ENCODE measurements at places on chromosomes 11 and 22.

GRCh38 chr11:44906649-44907048, 44.0 kb downstream of the TP53I11 start:
- no peak for DNase-seq

- no peak for DNase-seq
Measured at GRCh38 chr11:47918370-47918690, 62.0 kb upstream of the PTPRJ start.

DNA sequence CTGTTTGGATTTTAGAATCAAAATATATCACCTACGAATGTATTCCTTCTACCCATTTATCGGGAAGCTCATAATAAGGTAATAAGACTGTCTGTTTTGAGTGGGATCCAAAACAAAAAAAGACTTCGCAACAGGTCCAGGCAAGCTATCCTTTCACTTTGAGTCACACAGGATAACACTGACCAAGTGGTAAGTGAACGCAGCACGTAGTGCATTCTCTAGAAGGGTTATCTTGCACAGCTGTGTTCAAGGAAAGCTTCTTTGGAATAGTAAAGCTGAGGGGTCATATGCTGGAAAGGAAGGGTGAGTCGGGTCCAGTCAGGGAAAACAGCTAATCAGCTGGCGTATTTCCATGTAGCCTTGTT, 22.3 kb upstream of the NRGN start:
- no peak for DNase-seq

GRCh38 chr11:57069942-57070341, 81.2 kb downstream of the OR5AK2 start:
- no peak for DNase-seq

GRCh38 chr11:3197044-3197695, 21.4 kb downstream of the MRGPRG start:
- DNase-seq = no peak

Measured in neural progenitor cell (in vitro differentiated cells).